ENCODE measurements at places on chromosomes 7 and 10.

GRCh38 chr10:27440021-27440420 lies 64.1 kb upstream of the RAB18 start:
- no peak for DNase-seq

DNA sequence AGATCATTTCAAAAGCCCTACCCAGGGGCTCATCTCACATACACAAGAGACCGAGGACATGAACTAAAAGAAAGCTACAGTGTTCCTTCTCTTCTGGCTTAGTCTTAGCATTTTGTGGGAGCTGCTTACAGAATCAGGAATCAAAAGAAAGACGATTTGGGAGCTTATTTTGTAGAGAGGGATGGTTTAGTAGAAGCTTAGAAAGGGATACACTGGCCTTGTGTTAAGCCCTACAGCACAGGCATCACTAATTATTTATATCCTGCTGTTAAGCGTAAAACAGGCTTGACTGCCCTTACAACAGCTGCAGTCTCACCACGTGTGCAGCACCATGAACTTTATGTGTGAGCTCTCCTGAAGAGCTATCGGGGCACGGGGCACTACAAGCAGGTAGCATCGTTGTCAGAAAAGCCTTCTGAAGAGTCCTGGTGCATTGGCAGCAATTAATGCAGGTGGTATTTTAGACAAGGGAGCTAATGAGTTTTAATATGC lies 798.3 kb downstream of the NXPH1 start:
- no peak for DNase-seq

DNA sequence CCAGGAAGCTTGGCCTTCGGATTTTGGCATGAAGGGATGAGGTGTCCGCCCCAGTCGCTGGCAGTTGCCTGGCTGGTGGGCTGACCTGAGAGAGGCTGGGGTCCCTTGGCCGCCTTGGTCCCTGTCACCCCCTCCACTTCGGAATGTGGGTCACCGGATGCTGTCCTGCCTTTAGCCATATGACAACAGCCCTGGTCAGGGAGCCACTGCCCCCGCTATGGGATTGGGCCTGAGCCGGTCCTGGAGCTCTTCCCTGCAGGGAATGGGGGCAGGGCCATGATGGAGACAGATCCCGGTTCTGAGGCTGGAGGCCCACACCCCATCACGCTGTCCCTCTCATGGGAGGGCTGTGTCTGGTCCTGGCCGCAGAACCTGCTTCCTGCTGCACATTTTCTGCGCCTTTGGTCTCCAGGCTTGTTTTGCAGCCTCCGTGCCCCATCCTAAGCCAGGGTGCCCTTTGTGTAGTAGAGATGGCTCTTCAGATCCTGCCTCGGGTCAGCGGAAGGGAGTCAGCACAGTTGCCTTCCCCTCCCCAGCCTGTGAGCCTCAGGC lies 22.6 kb downstream of the PFKFB3 start:
- DNase-seq, result no peak

GRCh38 chr7:155466814-155467733 lies 9.1 kb downstream of the EN2 start:
- no peak for DNase-seq

- DNase-seq, result peak; percentile 7
Measured at GRCh38 chr7:129771928-129772479, 160.5 kb downstream of the NRF1 start.

- no peak for DNase-seq
Measured at GRCh38 chr7:142196066-142196840, 61.6 kb downstream of the PRSS58 start.

- peak; percentile 26 for DNase-seq
Measured at GRCh38 chr10:18044976-18045720, 93.4 kb downstream of the SLC39A12 start.

GRCh38 chr7:41520445-41520844 lies 182.4 kb downstream of the INHBA start:
- DNase-seq, result no peak

DNA sequence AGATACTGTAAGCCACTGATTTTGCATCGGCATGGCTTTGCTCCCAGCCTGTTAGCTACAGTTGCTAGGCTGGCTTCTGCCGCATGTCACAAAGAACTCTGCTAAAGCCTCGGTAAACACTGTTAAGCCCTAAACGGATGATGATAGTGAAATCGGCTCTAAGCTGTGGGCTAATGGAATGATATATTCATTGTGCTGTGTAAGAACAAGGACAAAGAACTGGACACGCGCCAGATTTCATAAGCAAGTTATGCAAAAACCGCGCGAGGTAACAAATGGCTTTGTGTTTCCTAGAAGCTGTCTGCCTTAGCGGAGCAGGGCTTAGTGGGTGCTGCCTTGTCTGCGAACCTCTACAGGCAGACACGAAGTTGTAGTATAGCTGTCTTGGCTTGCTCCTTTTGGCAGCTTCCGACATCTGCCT lies 331.3 kb upstream of the COBL start:
- no peak for DNase-seq

DNA sequence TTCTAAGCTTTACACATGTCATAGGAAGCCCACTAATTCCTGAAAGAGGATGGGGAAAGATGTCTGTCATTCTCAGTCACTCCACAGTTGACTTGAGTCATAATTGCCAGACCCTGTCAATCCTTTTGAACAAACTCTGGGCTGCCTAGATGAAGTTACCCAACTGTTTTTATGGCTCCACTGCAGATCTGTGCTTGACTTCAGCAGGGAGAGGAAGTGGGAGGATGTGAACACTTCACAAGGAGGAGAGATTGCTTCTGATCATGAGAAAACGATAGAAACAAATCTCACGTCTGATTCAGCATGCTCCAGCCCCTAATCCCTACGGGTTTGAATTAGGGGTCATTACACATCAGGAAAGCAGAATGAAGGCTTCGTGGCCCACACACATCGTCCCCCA lies 596.6 kb upstream of the CELF2 start:
- DNase-seq, result no peak

DNA sequence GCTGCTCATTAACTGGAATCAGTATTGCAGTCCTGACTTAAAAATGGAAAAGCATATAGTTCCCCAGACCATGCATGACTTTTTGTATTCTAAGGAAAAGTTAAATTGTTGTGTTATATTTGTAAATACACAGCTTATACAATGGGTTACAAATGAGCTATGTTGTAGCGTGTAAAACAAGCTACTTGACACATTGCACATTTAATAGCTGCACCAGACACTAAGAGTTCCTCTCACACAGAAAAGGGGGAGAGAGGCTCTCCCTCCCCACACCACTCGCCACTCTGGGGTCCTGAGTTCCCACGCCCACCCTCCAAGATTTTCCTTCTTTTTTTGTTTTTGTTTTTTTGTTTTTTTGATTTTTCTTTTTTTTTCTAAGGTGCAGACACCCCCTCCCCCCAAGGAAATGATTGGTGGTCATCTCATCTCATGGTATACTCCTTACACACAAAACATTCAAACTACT lies 6.3 kb downstream of the KLF6 start:
- DNase-seq, result no peak

GRCh38 chr7:17939211-17939605 lies 1.1 kb downstream of the SNX13 start:
- no peak for DNase-seq

GRCh38 chr7:65037740-65038688 lies 31.5 kb upstream of the ERV3-1 start:
- peak; percentile 95 for DNase-seq

GRCh38 chr10:14555807-14556206 lies 218.9 kb downstream of the FAM107B start:
- no peak for DNase-seq

DNA sequence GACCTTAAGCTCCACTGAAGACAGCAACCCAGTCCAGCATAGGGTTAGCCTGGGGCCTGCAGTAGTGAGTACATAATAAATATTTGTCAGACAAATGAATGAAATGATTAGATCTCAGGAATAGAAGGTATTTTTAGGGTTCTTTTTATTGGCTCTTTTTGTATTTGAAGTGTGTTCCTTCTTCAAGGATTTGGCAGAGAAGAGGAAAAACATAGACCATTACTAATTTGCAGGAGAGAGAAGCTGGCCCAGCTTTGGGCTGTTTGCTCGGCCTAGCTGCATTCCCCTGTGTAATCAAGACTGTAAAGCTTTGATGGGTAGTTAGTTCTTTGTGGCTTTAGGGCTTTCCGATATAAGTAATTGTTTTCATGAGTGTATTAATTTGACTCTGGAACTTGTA lies 64.2 kb downstream of the CNNM2 start:
- no peak for DNase-seq

DNA sequence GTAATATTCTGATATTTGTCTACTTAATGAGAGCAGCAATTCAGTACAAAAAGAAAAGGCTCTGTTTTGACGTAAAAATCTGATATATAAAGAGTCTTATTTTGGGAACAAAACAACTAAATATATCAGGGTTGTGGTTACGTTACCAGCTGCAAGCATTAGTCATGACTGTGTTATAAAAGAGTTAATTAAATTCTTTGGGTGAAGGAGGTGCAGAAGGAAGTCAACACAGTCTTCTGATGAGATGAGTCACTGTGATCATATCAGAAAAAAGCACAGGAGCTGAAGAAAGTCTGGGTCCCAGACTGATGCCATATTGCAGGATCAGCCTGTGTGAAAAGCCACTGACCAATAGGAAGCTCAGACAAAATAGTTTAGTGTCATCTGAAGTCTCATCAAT lies 234.3 kb upstream of the TEX47 start:
- DNase-seq, result no peak

DNA sequence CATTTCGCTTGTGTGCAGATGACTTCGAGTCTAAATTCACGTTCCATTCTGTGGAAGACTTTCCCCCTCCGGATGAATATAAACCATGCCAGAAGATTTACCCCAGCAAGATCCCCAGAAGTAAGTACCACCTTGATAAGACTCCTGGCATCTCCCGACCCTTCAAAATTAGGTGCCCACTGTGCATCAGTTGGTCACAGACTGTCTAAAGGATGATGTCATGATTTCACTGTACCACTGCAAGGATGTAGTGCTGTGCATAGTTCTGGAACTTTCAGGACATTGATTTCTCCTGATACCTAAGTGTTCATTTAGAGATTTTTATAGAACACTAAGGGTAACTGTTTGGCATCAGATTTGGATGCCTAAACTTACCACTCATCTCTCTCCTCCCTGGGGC lies 83.0 kb downstream of the WIPF3 start:
- no peak for DNase-seq

GRCh38 chr7:102097601-102098161 lies 189.0 kb upstream of the SH2B2 start:
- no peak for DNase-seq

DNA sequence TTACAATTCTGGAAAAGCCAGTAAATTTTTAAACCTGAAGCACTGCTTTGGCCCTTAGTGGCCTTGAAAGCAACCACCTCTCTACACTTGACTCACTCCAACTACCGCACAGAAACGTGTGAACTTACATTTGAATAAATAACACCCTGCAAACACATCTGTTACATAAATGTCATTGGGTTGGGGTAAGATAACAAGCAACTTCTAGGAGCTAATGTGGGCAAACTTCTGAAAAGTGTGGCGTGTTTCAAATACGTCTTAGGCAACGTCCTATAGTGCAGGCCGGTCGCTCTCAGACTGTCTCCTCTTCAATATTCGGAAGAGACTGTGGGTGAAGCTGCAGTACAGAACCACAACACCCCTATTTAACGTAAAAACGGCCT lies 474 bp downstream of the ORC5 start:
- DNase-seq, result peak; percentile 8

GRCh38 chr7:11538751-11539299 lies 293.2 kb downstream of the THSD7A start:
- DNase-seq, result no peak

DNA sequence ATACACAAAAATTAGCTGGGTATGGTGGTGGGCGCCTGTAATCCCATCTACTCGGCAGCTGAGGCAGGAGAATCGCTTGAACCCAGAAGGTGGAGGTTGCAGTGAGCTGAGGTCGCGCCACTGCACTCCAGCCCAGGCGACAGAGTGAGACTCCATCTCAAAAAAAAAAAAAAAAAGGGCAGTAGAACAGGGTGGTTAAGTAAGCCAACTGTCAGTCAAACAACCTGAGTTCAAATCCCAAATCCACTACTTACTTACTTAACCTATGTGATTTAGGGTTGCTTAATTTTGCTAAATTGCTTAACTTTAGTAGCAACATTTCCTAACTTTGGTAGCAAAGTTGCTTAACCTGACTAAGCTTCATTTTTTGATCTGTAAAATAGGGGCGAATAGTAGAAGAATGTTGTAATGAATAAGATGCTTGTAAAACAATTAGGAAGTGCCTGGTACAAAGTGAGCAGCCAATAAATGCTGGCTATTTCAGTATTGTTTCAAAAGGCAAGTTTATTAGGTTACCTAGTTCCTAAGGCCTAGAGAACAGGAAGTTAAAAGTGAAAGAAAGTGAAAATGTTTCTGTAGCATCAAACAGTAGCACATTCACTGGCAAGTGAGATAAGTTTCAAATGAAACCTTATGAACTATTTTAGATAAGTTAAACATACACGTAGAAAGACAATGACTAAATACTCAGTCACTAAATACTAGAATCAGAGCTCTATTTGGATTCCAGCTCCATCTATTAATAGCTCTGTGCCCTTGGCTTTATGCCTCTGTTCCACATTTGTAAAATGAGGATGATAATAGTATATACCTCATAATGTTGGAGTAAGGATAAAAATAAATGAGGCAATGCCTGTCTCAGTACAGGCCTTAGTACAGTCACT lies 64.3 kb downstream of the HOXA1 start:
- DNase-seq, result peak; percentile 53

- no peak for DNase-seq
Measured at GRCh38 chr7:75996476-75996875, 2.1 kb upstream of the TMEM120A start.

GRCh38 chr10:30431435-30431911 lies 2.5 kb upstream of the MAP3K8 start:
- no peak for DNase-seq

DNA sequence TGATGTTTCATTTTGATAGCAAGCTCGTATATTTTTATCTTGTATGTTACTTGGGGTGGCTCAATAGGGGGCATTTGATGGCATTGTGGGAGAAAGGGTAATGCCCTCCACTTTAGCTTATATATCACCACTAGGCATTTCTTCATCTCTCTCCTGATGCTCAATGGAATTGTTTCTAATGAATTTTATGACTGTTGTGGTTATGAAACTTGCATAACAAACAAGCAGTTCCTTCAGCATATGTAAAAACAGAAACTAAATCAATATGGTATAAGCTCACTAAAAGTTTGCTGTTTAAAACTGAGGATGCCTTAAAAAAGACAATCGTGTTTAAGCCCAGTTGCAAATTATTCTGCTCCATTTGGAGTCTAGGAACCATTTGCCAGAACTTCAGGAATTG lies 75.5 kb downstream of the CDK14 start:
- no peak for DNase-seq

All from AG08396 (cell line).